ENCODE measurements at places on chromosomes 5 and 9.

DNA sequence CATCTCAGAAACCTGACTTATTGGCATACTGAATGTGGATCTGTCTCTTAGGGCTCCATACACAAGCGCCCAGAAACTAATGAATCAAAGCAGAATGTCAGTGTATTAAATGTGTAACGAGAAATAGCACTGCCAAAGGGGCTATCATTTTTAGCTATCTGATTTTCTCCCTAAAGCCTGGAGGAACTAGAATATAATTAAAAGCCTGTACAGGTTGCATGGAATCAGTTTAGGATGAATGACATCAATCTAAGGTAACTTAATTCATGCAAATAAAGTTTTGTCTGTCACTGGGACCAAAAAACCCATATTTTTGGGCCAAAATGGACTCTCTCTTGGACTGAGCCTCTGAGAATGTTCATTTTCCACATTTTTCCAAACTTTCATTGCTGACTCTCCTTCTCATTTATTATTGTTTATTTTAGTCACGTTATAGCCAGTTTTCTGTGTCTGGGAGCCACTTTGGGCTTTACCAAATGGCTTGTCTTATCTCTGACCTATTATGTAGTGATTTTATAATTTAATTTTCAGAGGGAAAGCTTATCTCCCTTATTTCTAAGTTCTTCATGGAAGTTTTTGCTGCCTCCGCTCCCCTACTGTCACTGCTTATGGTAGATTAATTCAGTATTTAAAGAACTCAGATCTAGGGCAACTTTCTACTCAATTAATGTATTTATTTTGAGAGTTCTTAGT is 47.0 kb downstream of the PRR16 start:
- no peak for DNase-seq

GRCh38 chr5:173479711-173480110 is 136.7 kb downstream of the BOD1 start:
- no peak for DNase-seq

DNA sequence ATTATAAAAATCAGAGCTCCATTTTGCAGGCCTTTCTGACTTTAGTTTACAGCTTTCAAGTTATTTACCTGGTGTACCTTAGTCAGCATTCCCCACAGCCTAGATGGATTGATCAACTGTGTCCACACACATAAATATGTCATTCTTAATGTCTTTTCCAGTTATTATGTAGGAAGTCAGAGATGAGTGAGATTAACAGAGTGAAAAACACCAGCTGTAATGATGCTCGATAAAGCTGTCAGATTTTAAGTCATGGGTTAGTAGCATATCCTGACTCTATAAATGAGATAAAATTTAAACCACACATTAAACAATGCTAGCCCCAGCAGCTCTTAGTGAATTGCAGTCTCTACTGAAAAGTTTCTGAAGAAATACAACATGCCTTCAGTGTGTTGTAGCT is 48.9 kb downstream of the NUDT12 start:
- no peak for DNase-seq

DNA sequence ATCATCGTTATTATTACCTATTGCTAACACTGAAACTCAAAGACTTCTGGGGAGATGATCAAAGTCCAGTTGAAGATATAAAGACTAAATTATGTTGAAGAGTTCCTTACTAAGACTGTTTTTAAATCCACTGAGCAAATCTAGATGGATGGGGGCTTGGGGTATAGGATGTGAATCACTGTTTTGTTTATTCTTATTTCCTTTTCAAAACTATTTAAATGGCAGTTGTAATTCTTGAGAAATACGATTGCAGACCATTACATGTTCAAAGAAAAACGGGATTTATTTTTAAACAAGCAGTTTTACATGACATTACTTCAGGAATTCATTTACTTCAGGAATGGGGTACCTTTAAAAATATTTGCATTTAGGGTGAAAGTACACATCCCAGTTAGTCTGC is 4.3 kb downstream of the RASGRF2 start:
- DNase-seq = no peak

DNA sequence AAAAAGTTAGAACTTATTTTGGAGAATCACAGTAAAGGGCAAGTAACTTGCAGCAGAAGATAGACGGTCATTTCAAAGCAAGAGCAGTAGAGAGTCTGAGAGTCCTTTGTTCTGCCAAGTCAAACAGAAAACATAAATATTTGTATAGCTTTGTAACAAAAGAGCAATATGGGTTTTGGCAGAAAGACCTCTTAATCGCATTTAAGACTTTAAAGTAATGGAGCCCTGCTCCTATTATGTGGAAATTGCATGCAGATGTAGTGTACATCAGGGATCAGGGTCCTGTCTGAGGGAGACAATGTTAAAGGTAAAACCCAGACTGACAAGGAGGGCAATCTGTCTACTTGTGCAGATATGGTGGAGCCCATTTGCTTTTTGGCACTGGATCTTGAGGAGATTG is 87.2 kb downstream of the PGM5 start:
- DNase-seq = peak; percentile 67

- DNase-seq = no peak
These were observed 532.2 kb upstream of the TUSC1 start for GRCh38 chr9:26210338-26210851.

GRCh38 chr9:92517046-92517445 is 18.7 kb downstream of the ECM2 start:
- DNase-seq = no peak

All from COR-L47 (cell line).